ENCODE measurements at places on chromosomes 16 and 17.

DNA sequence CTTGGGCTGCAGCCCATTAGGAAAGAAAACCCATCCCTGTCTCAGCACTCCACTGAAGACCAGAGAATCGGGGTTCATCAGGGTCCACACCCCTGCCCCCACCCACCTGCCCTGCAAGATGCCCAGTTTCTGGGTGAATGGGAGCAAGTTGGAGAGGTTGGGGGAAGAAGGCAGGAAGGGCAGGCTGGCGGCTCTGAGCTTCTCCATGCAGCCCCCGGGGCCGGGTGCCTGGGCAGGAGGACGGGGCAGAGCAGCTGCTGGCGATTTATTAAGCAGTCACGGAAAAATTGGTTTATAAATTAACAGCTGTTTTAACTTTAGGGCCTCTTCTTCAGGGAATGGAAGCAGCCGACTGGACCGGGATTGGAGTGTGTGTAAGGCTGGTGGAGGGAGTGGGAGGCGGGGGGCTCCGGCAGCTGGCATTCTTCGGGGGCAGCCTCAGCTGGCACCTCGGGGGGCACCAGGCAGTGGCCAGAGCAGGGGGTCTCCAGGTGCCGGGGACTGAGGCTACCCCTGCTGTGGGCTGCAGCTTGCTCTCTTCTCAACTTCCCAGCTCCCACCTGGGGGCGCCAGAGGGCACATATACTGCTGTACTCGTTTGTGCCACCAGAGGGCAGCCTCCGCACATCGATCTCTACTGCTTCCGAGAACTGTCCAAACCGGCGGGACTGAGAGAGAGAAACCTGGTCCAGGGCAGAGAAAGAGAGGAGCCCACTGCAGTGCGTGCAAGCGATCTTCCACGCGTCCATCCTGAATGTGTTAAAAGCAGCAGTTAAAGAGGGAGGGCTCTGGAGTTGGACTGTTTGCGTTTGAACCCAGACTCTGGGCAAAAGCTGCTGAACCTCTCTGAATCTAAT is 5.0 kb upstream of the PPP1R1B start:
- DNase-seq: peak; percentile 65

GRCh38 chr16:13912891-13913290 is 7.1 kb upstream of the ERCC4 start:
- DNase-seq: no peak

GRCh38 chr17:50766222-50767023 is 895 bp downstream of the ANKRD40CL start:
- no peak for DNase-seq

DNA sequence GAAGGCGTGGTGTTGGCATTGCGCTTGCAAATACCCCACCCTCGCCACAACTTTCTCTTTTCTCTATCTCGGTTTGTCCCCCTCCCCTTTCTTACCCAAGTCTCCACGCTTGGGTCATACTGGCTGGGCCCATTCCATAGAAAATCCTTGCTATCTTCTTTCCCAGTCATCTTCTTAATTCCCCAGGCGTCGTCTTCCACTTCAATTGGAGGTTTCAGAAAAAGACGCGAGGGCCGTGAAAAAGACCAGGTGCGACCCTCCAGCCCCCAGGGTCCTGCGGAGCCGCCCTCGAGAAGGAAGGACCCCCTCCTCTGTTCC is 8.3 kb downstream of the IRX5 start:
- no peak for DNase-seq

GRCh38 chr17:32835291-32835761 is 41.6 kb downstream of the MYO1D start:
- DNase-seq: no peak

GRCh38 chr16:66167564-66168291 is 198.8 kb upstream of the CDH5 start:
- no peak for DNase-seq
